T-helper 22 cell (primary cell): ENCODE measurements at places on chromosomes 4 and X.

GRCh38 chr4:185542626-185543315, 7.5 kb upstream of the PDLIM3 start:
- DNase-seq: no peak

GRCh38 chrX:86141786-86142185, 6.5 kb upstream of the DACH2 start:
- DNase-seq: no peak

GRCh38 chr4:108272561-108272960, 103.8 kb upstream of the LEF1 start:
- DNase-seq: no peak

GRCh38 chrX:112841820-112842157, 1.2 kb upstream of the AMOT start:
- DNase-seq: no peak

DNA sequence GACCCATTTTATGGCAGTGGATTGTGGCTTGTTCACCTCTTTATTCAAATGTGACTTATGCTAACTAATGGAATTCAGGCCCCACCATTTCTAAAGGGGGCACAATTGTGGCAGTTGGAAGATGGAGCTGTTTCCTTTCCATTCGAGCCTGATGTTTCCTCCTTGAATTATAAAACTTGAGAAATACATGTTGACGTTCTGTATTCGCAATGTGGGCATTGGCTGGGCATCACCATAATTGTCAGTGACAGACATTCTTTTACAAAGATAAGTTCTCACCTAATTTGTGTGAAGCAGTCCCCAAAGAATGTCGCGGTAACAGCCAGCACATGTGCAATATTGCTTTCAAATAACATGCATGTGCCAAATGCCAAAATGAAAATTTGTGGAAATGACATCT, 1070.2 kb upstream of the TENM3 start:
- no peak for DNase-seq

DNA sequence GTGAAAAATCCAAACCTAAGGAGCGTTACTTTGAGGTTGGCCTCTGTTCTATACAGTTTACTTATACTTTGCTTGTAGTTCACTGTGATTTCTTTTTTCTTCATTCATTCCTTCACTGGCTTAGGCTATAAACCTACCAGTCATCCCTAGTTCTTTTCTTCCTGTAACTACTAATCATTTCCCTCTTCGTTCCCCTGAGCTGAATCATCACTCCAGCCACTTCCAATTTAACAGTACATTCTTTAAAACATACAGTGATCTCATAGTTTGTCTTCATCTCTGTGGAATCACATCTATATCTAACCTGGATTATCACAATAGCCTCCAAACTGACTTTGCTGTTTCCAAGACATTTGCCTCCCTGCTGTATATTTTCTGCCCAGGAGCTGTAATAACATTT, 25.2 kb upstream of the NPFFR2 start:
- DNase-seq: no peak

DNA sequence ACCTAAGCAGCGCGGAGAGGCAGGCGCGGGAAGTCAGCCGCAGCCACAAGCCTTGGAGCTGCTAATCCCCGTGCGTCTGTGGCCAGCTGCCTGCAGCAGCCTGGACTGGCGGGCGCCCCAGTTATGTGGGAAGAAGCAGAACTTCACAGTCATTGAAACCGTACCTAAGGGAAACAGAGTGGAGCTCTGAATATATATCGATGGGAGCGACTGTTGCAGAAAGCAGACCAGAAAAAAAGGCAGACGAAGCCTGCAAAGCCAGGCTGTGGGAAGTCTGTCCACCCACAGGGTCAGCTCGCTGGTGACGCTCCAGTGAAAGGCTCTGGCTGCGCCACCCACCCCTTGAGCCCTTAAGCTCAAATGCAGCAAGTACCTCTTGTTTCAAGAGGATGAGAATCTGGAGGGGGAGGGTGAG, 24.7 kb downstream of the KCNE5 start:
- DNase-seq: no peak

DNA sequence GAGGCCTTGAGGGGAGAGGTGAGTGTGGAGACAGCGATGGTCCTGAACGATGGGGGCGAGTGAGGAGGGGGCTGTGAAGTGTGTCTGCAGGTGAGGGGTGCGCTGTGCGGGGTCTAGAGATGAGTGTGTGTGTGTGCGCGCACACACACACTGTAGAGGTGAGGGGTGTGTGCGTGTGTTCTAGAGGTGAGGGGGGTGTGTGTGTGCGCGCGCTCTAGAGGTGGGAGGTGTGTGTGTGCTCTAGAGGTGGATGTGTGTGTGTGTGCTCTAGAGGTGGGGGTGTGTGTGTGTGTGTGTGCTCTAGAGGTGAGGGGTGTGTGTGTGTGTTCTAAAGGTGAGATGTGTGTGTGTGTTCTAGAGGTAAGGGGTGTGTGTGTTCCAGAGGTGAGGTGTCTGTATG, 574 bp downstream of the BST1 start:
- no peak for DNase-seq

DNA sequence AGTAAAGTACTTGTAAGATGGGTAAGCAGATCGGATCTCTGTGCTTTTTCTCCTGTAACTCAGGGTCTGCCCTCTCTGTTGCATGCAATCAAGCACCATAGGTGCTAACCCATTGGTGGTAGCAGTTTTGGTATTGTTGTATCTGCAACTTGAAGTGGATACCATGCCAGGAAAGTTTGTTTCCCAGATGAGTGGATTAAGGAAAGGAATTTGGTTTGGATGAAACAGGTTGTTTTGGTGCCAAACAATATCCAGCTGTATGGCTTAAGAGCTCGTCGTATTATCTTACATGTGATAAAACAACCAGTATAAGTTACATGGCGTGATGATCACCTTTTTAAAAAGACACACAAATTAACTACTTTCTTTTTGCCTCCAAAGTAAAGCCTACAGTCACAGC, 280.9 kb upstream of the TENM3 start:
- DNase-seq: no peak

DNA sequence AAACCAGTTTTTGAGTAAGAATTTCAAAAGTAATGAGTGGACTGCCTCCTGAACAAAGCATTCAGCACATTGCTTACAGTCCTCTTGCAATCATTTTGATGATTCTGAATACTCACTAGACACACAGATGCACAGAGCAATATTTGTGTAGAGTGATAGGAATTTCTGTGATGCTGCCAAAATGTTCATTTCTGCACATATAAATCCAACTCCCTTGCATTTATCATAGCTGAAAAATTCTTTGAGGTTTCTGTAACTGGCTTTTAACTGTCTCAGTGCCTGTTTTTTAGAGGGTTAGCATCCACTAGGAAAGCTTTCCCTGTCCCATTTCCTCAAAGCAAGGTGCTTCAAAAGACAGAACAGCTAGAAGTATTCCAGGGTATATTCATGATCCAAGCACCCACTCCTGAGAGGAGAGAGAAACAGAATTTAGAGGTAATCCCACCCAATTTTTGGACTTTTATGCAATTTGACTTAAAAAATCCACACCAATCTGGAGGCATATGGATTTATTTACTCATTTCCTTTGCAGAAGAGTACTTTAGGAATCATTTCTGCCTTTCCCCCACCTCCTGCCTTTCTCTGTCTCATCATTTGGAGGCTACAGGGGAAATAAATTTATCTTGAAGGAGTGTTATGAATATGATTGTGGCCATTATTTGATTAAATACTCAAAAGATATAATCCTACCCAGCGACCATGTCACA, 234.5 kb upstream of the SLIT2 start:
- no peak for DNase-seq

DNA sequence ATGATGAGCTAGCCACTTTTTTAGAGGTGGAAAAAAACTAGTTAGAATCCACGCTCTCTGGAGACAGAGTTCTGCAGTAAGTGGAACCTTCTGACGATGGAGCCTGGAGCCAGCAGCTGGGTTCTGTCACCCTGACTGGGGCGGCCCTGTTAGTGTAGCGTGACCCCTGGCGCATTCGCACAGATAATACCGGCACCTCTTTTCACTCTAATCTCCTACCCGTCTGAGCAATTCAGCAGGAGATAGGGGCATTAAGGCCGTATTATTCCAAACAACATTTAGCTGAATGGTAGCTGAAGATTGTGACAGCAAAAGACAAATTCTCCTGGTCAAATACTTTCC, 292.6 kb downstream of the FBXO8 start:
- DNase-seq: no peak

GRCh38 chr4:148454835-148455234, 12.6 kb upstream of the NR3C2 start:
- DNase-seq: no peak

DNA sequence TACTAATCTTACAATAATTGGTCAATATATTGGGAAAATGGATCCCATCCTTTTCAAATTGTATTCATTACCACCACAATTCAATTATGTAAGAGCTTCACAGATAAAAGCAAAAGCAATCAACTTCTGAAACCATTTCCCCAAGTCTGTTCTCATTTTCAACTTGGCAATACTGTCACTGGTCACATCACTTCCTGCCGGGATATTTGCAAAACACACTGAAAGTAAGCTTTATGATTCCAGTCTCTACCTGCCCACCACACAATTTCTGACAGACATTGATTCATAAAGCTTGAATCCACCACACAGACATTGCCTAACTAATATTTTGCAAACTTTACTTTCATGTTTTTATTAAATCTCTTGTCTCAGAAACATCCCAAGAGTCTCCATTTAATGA, 53.6 kb downstream of the LIN54 start:
- DNase-seq: no peak

DNA sequence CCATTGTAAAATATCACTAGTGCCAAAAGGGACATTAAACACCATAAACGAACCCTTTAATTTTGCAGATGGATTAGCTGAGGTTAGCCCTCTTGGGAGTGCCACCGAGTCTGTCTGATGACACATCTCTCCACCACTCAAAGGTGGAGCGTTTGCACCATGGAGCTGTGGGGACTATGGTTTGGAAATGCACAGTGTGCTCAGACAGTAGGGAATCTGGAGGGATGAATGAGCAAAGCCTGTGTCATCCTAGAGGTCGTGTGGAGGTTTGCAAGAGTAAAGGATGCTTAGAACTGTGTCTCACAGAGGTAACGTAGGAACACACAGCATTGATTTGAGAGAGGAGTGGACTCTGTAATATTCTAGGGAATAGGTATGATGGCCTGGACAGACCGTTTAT, 93.7 kb downstream of the CLNK start:
- no peak for DNase-seq

- DNase-seq: no peak
Measured at GRCh38 chr4:77681792-77682191, 76.2 kb downstream of the CXCL13 start.

GRCh38 chrX:43836435-43837184, 45.6 kb downstream of the MAOB start:
- no peak for DNase-seq

DNA sequence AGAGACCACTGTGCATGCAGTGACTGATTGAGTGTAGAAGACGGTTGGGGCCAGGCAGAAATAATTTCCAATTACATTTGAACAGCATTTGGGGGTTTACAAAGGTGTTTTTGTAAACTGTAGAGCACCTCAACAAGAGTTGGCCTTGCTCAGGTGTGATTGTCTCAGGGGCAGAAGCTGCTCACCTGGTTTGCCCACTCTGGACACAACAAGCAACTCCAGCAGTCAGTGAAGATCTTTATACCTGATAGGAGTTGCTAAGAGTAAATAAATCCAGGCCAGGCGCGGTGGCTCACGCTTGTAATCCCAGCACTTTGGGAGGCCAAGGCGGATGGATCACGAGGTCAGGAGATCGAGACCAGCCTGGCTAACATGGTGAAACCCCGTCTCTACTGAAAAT, 221.3 kb downstream of the RAB28 start:
- DNase-seq: no peak

GRCh38 chrX:85004255-85004654, 578 bp downstream of the APOOL start:
- no peak for DNase-seq

GRCh38 chrX:2321411-2321810, 179.4 kb downstream of the DHRSX start:
- DNase-seq: no peak

DNA sequence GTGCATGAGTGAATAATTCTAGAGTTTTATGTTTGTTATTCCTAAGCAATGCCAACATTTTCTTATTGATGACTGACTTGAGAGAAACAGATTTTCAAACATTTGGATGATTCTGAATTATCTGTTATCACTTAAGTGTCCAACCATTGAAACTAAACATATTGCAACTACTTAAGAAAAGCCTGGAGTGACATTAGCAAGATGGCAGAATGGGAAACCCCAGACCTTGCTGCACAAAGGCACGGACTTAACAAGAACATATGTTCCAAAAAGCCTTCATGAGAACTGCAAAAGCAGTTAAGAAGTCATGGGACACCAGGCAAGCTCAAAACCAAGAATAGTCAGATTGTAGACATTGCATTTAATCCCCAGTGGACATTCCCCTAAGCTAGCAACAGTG, 215.1 kb downstream of the DCHS2 start:
- no peak for DNase-seq

DNA sequence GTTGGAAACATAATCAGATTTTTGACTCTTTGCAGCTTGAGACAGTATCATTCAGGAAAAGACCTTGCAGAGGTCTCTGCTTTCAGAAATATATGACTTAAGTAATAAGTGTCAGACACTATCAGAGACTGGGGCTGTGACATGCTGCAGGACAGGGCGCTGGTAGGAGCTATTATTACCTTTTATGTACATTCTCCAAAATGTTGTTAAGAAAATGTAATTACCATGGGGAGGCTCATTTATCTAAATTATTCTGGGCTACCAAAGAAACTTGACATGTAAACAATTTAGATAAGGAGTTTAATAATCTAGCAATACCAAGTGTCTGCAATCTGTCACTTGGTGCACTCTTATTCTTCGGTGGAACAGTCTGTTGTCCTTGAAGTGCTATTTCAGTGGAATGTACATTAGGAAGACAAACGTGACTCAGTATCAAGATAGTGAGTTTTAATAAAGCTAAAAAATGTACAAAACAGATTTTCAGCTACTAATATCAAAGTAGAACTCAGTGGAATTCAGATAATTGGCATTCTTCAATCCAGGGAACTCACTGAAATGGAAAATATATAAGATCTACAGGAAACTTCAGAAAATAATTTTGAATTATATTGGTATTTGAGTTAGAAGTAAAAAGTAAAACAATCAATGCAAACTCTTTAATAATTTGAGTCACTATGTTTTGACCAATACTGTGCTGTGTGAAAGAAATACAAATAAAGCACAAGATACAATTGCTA, 214.5 kb downstream of the KCNIP4 start:
- DNase-seq: no peak

GRCh38 chr4:138014590-138015288, 227.4 kb downstream of the SLC7A11 start:
- DNase-seq: no peak

DNA sequence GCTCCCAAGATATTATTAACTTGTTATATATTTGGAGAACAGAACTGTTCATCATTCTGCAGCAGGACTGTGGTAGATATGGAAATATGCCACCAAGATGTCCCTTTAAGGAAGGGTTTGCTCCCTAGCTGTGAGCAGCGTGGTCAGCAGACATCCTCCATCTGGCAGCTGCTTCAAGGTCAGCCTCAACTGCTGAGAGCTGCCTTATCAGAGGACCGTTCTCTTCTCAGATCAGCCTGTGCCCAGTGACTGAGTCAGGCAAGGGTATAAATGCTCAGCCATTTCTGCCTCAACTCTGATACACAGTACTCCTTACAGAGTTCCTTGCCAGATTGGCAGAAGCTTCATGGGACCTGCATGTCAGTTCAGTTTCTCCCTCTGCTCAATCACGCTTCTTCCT, 63.4 kb upstream of the MAGEB2 start:
- no peak for DNase-seq
